Naive B cell (primary cell): ENCODE measurements at places on chromosomes 4 and X.

DNA sequence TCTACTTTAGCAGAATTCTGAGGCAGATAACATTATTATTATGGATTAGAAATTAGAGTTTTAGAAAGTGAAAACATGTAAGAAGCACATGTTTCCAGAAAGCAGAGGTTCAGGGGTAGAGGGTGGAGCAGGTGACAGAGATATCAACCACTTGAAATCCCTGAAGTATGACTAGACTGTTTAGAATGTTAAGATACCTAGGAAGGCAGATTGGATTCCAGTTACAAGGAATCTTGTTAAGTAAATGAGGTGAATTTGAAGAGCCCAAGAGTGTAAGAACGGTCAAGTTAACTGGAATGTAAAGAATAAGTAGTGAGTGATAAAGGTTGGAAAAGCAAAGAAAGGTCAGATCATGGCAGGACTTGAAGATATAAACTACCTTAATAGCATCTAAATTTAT is 37.6 kb downstream of the ARSJ start:
- no peak for DNase-seq

GRCh38 chr4:110622841-110623717 is at the start of gene PITX2:
Gene PITX2, minus strand, starts transcription at chr4:110623077. Its CDS starts 617 bp downstream, at chr4:110622460.
- DNase-seq: no peak

DNA sequence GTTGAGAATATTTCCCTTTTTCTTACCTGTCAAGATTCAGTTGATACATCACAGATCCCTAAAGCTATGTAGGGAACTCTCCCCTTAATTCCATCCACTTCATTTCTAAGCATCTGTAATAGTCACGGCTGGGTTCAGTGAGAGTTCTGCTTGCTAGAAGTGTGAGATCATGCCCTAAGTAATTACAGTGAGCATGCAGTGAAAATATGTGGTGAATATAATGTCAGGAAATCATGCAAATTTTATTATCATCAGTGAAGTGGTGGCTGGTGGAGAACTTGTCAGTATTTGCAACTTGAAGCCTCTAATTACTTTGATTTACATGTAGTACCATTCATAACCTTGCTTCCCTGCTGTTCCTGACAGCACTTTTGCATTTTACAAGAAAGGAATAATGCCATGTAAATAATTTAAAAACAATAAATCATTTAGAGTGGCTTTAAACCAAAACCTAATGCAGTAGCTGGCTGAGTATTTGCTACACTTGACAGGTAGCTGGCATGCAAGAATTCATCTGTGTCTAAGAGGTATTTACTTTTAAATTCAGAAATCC is 28.3 kb upstream of the CFAP299 start:
- no peak for DNase-seq

GRCh38 chr4:114019276-114019968 is 40.0 kb upstream of the ARSJ start:
- no peak for DNase-seq

DNA sequence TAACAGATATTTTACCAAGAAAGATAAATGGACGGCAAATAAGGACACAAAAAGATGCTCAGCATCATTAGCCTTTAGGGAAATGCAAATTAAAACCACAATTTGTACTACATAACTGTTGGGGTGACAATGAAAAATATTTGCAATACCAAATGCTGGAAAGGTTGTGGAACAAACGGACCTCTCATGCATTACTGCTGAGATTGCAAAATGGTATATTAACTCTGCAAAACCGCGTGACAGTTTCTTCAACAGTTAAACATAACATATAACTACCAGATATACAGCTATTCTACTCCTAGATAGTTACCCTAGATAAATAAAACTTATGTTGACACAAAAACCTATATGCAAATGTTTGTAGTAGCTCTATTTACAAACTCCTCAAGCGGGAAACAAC is 6.3 kb upstream of the OTC start:
- DNase-seq: no peak

GRCh38 chrX:15356444-15356843 is 21.1 kb upstream of the PIGA start:
- no peak for DNase-seq

- no peak for DNase-seq
Observed at GRCh38 chrX:118114971-118115370, 1.6 kb downstream of the KLHL13 start.

GRCh38 chrX:70405003-70405402 is 18.1 kb upstream of the GDPD2 start:
- no peak for DNase-seq

DNA sequence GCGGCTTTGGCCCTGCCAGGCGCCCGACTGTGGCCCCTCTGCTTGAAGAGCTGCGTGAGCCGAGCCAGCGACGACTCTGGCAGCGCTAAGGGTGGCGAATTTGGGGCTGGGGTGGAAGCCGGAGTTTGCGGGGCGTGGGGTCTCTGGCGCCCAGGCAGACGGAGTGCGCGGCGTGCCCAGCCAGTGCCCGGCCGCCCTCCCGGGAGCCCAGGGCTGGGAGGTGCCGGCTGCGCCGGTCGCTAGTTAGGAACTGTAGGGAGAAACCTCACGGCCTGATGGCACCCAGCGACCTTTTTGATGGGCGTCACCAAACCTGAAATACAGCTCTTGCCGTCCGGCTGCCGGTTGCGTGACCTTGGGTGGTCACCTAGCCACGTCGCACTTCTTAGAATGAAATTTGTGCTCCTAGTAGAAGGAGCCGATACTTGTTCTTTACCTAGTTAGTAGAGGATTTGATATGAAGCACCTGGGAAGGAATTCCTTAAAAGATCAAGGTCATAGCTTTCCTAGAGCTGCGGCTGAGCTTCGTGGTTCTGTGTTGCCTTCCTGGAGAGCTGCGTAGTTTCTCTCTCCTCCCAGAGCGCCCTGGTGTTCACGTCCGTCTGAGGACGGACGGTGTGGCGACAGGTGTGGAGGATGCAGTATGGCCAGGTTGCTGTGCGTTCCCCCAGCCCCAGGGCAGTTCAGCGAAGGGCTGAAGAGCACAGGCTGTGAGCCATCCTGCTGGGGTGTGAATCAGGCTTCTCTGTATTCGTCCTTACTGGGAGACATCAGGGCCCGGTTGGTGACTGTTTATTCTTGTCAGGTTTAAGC is 680 bp downstream of the MAEA start:
- no peak for DNase-seq

DNA sequence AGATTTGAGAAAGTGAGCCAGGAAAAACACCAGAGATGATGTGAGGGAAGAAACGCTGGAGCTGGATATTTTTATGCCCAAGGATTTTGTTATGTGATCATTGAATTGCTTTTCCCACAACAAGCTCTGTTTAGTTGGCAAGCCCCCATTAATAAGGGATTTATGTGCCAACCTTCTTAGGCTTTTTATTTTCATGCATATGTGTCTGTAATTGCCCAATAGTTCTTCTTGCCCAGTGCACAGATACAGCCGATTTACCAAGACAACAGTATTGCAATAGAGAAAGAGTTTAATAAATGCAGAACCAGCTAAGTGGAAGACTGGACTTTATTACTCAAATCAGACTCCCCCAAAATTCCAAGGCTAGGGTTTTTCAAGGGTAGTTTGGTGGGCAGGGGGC is 57.7 kb downstream of the TRIM2 start:
- DNase-seq: no peak

DNA sequence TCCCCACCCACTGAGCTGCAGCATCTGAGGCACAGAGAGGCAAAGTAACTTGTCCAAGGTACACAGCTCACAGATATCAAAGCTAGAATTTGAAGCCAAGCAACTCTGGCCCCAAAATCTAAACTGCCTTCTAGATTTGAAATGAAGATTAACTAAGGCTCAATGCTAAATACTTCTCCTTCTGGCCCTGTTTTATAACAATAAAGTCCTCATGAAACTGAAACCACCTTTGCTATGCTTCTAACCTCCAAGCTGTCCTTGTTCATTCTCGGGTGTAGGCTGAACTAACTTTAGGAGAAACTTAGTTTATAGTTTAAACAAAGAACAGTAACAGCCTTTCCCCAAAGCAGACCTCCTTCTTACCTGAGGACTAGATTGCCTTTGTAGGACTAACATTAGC is 93.6 kb downstream of the DCTD start:
- no peak for DNase-seq

DNA sequence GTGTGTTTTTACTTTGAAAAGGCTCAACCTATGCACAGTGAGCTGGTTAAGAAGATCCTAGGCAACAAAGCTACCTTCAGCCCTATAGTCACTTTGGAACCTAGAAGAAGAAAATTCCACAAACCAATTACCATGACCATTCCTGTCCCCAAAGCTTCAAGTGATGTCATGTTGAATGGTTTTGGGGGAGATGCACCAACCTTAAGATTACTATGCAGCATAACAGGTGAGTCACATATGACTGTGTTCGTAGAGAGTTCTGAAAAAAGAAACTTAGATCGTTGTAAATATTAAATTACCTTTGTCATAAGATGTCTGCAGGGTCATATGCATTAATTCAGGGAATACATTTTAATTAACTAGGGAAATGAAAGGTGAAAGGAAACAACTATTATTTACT is 287.1 kb downstream of the ANK2 start:
- DNase-seq: no peak

- DNase-seq: no peak
Observed at GRCh38 chrX:23332888-23333821, 1.5 kb upstream of the PTCHD1 start.

DNA sequence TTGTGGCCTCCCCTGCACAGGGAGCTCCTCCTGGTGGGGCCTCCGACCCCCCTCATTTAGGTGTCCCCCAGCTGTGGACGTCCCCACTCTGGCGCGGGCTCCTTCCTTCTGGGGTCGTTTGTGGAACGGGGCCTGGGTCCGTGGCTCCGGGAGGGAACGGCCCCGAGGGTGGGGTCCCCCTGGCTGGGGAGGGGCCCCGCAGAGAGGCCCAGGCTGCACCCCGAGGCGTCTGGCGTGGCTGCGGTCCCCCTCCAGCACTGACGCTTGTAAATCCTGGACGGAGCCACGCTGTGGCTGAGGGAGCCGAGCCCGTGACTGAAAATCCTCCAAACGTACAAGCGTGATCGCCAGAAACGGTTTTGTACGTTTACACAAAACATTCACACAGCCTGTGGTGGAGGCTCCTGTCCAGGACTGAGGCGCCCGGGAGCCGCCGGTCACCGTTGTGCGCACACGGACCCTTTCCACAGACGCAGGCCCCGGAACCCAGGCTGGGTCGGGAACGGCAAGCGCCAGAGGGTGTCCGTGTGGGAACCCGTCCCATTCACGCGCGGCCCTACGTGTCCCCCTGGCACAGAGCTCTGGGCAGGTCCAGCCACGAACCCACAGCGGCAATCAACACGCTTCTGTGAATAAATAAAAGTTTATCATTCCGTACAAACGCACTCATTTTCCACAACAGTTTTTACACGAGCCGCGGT is 15.2 kb upstream of the GTPBP6 start:
- no peak for DNase-seq

- no peak for DNase-seq
Observed at GRCh38 chrX:43661521-43662240, 5.6 kb downstream of the MAOA start.

DNA sequence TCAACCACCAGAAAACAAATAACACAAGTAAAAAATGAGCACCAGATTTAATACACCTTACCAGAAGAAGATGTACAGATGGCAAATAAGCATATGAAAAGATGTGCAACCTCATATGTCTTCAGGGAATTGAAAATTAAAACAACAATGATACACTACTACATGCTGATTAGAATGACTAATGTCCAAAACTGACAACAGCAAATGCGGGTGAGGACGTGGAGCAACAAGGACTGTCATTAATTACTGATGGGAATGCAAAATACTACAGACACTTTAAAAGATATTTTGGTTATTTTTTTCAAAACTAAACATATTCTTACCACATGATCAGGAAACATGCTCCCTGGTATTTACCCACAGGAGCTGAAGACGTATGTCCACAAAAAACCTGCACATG is 140.3 kb downstream of the FRYL start:
- DNase-seq: no peak

DNA sequence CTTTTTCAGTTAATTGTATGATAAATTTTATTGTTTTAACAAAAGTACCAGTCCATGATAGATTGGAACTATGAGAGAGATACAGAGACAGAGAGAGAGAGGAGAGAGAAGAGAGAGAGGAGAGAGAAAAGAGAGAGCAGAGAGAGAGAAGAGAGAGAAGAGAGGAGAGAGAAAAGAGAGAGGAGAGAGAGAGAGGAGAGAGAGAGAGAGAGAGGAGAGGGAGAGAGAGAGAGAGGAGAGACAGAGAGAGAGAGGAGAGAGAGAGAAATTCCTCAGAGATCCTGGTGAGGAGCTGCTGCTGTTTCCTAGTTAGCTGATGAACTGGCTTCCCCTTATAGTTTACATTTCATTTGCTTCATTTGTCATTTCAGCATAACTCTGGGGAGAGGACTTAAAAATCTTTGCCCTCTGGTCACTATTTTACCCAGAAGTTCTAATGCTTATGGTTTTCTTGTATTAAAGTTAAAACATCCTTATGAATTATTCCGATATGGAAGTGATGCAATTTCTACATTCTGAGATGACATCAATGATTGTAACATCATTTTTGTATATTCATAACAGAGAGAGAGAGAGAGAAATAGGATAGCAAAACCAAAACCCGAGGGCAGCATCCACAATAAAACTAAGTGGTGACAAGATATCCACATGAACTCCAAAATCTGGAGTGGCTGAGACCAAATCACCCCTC is 10.8 kb downstream of the CTAG1A start:
- DNase-seq: no peak

DNA sequence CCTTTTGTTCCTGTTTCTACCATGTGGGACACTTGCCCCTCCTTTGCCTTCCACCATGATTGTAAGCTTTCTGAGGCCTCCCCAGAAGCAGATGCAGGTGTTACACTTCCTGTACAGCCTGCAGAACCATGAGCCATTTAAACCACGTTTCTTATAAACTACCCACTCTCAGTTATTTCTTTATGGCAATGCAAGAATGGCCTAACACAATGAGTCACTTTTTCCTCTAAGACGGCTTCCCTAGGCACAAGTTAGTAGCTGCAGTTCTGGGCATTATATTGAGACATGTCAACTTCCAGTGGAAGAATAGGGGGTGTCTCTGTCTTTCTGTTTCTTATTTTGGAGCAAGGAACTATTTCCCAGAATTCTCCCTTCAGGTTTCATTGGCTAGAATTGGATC is 32.9 kb upstream of the DIPK2B start:
- DNase-seq: no peak

GRCh38 chr4:1406394-1406980 is at the start of gene NKX1-1:
Gene NKX1-1, minus strand, starts transcription at chr4:1406442. Its CDS starts 0 bp downstream, at chr4:1406442.
- no peak for DNase-seq

DNA sequence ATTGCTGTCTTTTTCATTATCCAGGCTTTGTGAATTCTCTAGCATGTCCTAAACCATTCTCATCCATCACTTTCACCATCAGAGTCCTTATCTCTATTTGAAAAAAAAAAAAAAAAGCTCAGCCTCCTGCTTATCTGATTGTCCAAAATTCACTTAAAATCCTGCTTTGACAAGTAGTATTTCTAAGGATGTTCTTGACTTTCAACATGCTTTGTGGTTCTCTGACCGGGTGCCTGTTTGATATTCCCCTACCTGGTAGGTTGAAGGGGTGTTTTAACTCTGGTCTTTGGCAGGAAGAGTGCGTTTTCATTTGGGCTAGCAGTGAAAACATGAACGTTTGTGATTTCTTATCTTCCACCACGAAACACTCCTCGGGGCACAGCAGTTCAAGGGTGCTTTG is 17.3 kb upstream of the BBS12 start:
- DNase-seq: no peak

GRCh38 chr4:33427676-33428075 is 2707.5 kb downstream of the PCDH7 start:
- DNase-seq: no peak

GRCh38 chr4:76277667-76278066 is 26.1 kb downstream of the FAM47E start:
- no peak for DNase-seq
